ENCODE measurements at places on chromosomes 2 and 18. TPM values are rescaled to one million over a fixed set of nuclear protein-coding genes. Genes with fewer than 3 reads are reported as not detected.

- no peak for DNase-seq
Observed at GRCh38 chr2:114265261-114265660, 177.2 kb upstream of the DPP10 start.

SLC9A4 gene
- not detected for total RNA-seq

GRCh38 chr18:56257205-56257604 lies 381.2 kb downstream of the TXNL1 start:
- no peak for DNase-seq

MTX2 gene
- 33.1 TPM for total RNA-seq

DNA sequence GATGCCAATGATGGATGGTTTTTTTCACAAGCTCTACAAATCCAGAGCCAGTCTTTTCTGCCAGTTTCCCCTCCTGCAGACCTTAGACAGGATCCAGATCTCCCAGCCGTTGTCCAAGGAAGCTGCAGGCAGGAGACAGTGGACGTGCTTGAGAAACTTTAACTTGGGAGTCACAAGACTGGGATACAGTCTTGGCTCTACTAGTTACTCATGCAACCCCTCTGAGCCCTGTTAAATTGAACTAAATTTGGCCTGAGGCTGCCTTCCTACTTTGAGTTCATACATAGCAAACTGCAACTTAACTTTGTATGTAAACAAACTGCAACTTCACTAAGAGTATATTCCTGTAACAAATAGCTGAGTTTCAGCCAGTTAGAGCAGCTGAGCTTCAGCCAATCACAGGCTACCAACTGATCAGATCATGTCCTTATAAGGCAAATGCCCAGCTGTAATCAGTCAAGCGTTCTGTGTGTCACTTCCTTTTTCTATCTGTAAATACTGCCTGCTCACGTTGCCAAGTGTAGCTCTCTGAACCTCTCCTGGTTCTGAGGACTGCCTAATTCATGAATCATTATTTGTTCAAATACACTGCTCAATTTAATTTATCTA lies 140.9 kb downstream of the CAPN13 start:
- DNase-seq = no peak

ITGB6 gene
- total RNA-seq = not detected

SLC23A3 gene
- 1.4 TPM for total RNA-seq

SERTAD2 gene
- total RNA-seq = 19.1 TPM

DNA sequence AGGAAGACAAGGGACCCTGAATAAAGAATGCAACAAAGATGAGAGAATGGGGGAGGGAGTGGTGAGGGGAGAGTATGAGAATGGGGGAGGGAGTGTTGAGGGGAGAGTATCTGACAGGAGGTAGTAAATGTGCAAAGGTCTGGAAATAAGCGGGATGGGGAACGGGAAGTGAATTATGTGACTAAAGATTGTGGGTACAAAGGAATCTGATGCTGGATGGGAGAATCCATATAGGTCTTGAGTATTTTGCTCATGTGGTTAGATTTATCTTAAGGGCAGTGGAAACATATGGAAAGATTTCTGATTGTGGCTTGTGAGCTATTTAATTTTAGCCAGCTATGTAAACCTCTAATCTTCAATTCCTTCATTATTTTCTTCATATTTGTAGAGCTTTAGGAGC lies 593.4 kb downstream of the DCC start:
- DNase-seq = no peak

DNA sequence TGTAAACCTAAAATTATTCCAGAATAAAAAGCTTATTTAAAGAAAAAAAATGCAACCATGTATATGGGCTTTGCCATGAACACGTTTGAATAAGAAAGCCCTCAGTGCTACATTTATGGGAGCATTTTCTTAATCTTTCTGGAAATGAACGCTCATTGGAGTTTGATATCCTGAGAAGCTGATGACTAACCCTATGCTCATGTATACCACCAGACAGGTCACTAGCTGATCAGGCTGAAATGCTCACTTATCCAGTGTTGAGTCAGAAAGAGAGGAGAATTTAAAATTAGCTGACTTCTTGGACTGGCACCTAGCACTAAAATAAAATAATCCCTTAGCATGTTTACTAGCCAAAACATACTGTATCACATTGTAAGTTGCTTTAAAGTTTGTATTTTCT lies 254.9 kb upstream of the SIX3 start:
- DNase-seq = no peak

DNA sequence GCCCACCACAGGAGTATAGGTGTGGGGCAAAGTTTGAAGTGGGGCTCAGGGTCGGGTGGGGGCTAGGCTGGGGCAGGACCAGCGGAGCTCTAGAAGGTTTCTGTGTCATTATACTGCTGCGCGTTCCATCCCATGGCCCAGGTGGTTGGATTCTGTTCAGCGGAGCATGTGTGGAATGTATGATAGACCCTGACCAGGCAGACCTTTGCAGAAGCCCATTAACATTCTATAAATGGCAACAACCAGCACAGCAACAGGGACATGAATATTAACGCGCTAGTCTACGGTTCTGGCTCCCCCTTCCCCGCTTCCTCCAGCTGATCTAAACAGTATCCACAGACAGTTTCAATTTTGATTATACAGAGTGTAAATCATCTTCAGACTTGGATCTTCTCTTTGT lies 4.1 kb upstream of the PRKCE start:
- no peak for DNase-seq
